Right lung (tissue), 10 donors: ENCODE measurements at places on chromosomes 1 and 21. TPM values are rescaled to one million over a fixed set of nuclear protein-coding genes. Genes with fewer than 3 reads are reported as not detected.

TRIM45 gene
- polyA plus RNA-seq: 16.6 TPM

OR2L8 gene
- not detected for polyA plus RNA-seq

GPR161 gene
- 27.5 TPM for polyA plus RNA-seq

LIN28A gene
- 0.10 TPM for polyA plus RNA-seq

OR13G1 gene
- polyA plus RNA-seq: not detected

CFHR4 gene
- not detected for polyA plus RNA-seq

SH3BGR gene
- polyA plus RNA-seq: 1.5 TPM

RGS7 gene
- 0.21 TPM for polyA plus RNA-seq

KCNJ6 gene
- polyA plus RNA-seq: 0.32 TPM
